ENCODE measurements at places on chromosomes 1 and 21. TPM values are rescaled to one million over a fixed set of nuclear protein-coding genes. Genes with fewer than 3 reads are reported as not detected.

Gene PLA2G2C
- polyA plus RNA-seq, result not detected

Gene CR1L
- polyA plus RNA-seq, result 1.6 TPM

Gene NECAP2
- 59.7 TPM for polyA plus RNA-seq

Gene PLEKHA6
- 0.47 TPM for polyA plus RNA-seq

Gene KRTAP19-1
- polyA plus RNA-seq, result not detected

Gene REN
- not detected for polyA plus RNA-seq

Gene KIRREL1
- polyA plus RNA-seq, result 1.7 TPM

Gene CSF3R
- polyA plus RNA-seq, result 52.7 TPM

DNA sequence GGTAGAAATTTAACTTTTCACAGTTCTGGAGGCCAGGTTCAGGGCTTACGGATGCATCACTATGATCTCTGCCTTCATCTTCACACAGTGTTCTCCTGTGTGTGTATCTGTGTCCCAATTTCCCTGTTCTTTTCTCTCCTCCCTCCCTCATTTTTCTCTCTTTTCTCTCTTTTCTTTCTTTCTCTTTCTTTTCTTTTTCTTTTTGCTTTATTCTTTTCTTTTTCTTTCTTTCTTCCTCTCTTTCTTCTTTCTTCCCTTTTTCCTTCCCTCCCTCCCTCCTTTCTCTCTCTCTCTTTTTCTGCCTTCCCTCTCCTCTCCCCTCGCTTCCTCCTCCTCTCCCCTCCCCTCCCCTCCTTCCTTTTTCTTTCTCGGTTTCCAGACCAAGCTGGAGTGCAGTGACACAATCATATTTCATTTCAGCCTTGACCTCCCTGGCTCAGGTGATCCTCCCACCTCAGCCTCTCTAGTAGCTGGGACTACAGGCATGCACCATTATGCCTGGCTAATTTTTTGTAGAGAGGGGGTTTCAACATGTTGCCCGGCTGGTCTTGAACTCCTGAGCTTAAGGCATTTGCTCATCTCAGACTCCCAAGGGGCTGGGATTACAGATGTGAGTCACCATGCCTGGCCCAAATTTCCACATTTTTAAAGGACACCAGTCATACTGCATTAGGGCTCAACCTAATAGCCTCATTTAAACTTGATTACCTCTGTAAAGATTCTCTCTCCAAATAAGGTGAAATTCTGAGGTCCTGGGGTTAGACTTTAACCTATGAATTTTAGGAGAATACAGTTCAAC, 115.9 kb downstream of the HUNK start:
- H3K36me3 ChIP-seq, result no peaks in the 10 kb centered on the region
- DNase-seq, result no peak
- no peak overlapping the region for H3K4me3 ChIP-seq
- H3K27me3 ChIP-seq, result peaks cover 3% of the 10 kb centered on the region
- H3K27ac ChIP-seq, result no peak overlapping the region

DNA sequence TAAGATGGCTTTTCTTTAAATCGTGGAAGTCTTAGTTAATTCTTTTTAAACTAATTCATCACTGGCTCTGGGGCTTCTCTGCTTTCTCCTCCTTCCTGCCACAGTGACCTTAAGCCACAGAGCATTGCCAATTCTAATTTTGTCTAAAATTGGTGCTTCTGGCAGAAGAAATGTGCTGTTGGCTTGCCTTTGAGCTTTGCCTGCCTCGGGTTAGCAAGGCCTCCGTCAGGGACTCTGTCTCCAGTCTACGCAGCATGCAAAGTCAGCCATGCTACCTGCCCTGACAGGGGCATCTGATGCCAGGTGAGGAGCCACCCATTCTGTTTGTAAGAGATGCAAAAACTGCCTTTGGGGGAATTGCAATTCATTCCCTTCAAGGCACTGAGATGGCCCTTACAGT, 25.2 kb downstream of the CLDN14 start:
- H3K27ac ChIP-seq, result no peak overlapping the region
- no peaks in the 10 kb centered on the region for H3K4me1 ChIP-seq
- no peaks in the 10 kb centered on the region for H3K36me3 ChIP-seq
- H3K4me3 ChIP-seq, result no peak overlapping the region
- no peak for DNase-seq
- no peaks in the 10 kb centered on the region for H3K27me3 ChIP-seq

GRCh38 chr1:42746436-42747105, 6.5 kb upstream of the CLDN19 start:
- H3K27me3 ChIP-seq, result no peaks in the 10 kb centered on the region
- H3K4me1 ChIP-seq, result peaks cover 6% of the 10 kb centered on the region
- H3K27ac ChIP-seq, result no peak overlapping the region
- H3K36me3 ChIP-seq, result peaks cover 58% of the 10 kb centered on the region

DNA sequence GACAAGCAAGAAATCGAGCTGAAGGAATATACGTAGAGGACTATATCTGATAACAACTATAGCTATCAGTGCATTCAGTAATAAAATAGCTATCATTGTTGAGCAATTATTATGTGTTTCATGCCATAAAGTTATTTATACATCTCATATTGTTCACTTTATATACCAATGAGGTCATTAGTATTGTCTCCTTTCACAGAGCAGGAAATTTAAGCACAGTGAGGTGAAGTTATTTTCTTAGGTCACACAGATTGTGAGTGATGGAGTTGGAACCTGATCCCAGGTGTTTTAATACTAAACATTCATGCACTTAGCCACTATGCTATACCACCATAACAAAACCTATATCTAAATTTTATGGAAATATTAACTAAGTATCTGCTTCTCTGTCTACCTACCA, 180.5 kb upstream of the DPYD start:
- H3K4me3 ChIP-seq, result no peak overlapping the region
- H3K36me3 ChIP-seq, result no peaks in the 10 kb centered on the region

DNA sequence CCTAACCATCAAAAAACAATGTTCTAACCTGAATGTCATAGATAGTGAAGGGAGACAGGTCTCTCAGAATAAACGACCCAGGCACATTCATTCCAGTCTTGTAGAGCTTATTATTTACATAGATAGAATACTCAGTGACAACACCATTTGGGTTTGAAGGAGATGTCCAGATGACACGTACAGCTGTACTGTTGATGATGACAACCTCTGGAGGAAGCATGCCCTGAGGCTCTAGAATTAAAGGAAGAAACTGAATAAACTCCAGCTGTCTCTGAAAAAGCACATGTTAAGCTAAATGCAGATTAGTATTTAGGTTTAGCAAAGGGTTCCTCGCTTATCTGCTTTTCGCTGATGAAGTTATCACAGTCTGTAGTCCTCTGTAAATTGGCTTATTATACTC, 277.2 kb downstream of the KCTD3 start:
- no peaks in the 10 kb centered on the region for H3K36me3 ChIP-seq
- H3K4me1 ChIP-seq, result no peaks in the 10 kb centered on the region
- H3K4me3 ChIP-seq, result no peak overlapping the region
- no peaks in the 10 kb centered on the region for H3K27me3 ChIP-seq
- no peak for DNase-seq
- H3K27ac ChIP-seq, result no peak overlapping the region

GRCh38 chr1:231279081-231279480, 38.1 kb downstream of the GNPAT start:
- no peaks in the 10 kb centered on the region for H3K27me3 ChIP-seq
- no peak overlapping the region for H3K4me3 ChIP-seq
- peaks cover 49% of the 10 kb centered on the region for H3K36me3 ChIP-seq

DNA sequence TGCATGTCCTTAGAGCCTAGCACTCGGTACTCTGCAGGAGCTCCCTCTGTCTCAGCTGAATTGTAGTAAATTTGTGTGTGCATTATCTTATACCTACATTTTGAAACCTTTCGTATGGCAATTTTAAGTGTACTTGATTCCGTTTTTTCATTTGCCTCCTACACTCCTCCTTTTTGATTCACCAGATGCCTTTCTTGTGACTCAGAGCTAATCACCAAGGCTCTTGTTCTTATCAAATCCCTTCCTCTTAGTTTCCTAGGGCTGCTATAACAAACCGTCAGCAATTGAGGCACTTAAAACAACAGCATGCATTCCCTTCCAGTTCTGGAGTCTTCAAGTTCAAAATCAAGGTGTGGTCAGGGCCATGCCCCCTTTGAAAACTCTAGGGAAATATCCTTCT, 261.0 kb downstream of the ASTN1 start:
- H3K4me3 ChIP-seq, result no peak overlapping the region
- H3K36me3 ChIP-seq, result no peaks in the 10 kb centered on the region
- H3K27ac ChIP-seq, result no peak overlapping the region
- no peaks in the 10 kb centered on the region for H3K4me1 ChIP-seq

GRCh38 chr1:10672343-10673050, 123.9 kb downstream of the CASZ1 start:
- H3K27me3 ChIP-seq, result no peaks in the 10 kb centered on the region
- H3K27ac ChIP-seq, result no peak overlapping the region

GRCh38 chr1:116754198-116754977, at the start of gene CD2:
CD2 (plus strand) TSS chr1:116754430; CDS start chr1:116754493, 63 bp downstream.
- peak within 1 kb of the TSS; percentile 28 for H3K4me3 ChIP-seq
- no peak for DNase-seq
- H3K36me3 ChIP-seq, result no peaks in the 10 kb centered on the region
- no peaks in the 10 kb centered on the region for H3K27me3 ChIP-seq
- no peaks in the 10 kb centered on the region for H3K4me1 ChIP-seq
- H3K27ac ChIP-seq, result peak within 1 kb of the TSS; percentile 63

- peak; percentile 4 for DNase-seq
- H3K4me1 ChIP-seq, result peaks cover 4% of the 10 kb centered on the region
- H3K27me3 ChIP-seq, result no peaks in the 10 kb centered on the region
- H3K4me3 ChIP-seq, result no peak overlapping the region
- peaks cover 25% of the 10 kb centered on the region for H3K36me3 ChIP-seq
Observed at GRCh38 chr1:9763914-9764313, 59.9 kb downstream of the CLSTN1 start.

GRCh38 chr1:221921936-221922335, 180.0 kb upstream of the DUSP10 start:
- H3K27me3 ChIP-seq, result no peaks in the 10 kb centered on the region
- no peak overlapping the region for H3K27ac ChIP-seq
- no peaks in the 10 kb centered on the region for H3K36me3 ChIP-seq
- no peaks in the 10 kb centered on the region for H3K4me1 ChIP-seq
- DNase-seq, result no peak

GRCh38 chr1:109669246-109669948, 1.5 kb downstream of the GSTM2 start:
- H3K27me3 ChIP-seq, result no peaks in the 10 kb centered on the region
- peaks cover 20% of the 10 kb centered on the region for H3K36me3 ChIP-seq
- H3K4me1 ChIP-seq, result no peaks in the 10 kb centered on the region
- H3K4me3 ChIP-seq, result no peak overlapping the region

Data from spleen (tissue), 13 donors.